Upper lobe of right lung (tissue), 1 donor: ENCODE measurements at places on chromosomes 6 and 20.

DNA sequence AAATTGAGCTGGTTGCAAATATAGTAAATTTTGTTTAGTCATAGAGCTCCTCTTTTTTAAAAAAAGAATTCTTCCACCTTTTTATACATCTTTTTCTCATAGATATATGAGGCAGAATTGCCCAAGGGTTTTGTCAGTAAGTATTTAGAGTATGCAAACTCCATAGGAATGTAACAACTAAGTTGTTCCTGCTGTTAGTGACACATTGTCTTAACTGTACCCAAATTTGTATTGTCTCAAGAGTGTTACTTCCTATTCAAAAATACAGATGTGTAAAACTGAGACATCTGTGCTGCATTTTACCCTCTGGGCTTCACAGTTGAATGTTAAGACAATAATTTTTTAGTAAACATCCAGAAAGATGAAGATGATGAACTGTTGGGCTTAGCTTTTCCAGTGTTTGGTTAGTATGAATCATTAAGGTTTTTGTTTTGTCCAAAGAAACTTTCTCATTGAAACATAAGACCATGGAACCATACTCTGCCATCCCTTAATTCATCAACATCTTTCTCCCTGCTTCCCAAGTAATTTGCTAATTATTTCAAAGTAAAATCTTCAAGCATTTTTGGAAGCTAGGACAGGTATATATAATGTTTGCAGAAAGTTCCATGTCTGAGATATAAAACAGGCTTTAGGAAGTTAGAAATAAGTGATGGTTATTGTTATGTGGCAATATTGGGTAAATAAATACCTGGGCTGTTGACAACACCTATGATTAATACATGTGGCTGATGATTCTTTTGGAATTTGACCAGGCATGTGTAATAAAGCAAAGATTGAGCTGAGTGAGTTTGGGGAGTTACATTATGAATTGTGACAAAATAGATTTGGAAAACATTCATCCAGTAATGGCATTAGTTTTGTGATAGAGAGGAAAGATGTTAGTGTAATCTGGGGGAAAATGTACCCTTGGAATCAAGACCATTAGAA is 11.2 kb downstream of the OGFRL1 start:
- DNase-seq: no peak

DNA sequence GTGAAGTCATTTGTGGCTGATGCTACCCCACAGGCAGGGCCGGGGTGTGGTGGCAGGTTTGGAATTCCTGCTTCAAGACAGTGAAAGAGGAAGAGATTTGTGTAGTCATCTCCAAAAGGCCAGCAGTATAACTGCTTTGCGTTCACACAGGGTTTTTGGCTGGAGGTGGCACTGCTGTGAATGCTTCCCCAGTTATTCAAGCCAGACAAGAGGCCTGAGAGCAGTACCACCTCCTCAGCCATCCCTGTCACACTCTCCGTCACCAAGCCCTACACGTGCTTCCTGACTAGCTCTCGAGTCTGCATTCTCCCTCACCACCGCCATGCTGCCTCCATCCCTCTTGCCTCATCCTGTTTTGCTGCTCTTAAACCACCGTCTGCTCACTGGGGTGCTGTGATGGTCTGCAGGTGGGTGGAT is 23.9 kb downstream of the ARMC2 start:
- no peak for DNase-seq

DNA sequence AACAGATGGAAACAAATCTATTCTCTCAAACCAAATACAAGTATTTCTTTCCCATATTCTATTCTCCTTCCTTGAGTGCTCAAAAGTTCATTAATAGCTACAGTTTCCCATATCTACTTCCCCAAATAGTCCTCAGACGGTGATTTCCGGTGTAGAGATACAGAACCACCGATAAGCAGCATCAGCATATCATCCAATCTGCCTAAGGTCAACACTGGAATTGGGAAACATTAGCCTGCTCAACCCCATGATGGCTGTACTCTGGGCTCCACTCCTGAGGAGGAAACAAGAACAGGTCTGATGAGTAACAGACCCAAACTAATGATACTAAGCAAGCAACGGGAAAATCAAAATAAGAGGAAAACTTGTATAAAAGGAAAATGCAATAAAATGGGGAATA is 115.6 kb downstream of the EPB41L2 start:
- DNase-seq: no peak

DNA sequence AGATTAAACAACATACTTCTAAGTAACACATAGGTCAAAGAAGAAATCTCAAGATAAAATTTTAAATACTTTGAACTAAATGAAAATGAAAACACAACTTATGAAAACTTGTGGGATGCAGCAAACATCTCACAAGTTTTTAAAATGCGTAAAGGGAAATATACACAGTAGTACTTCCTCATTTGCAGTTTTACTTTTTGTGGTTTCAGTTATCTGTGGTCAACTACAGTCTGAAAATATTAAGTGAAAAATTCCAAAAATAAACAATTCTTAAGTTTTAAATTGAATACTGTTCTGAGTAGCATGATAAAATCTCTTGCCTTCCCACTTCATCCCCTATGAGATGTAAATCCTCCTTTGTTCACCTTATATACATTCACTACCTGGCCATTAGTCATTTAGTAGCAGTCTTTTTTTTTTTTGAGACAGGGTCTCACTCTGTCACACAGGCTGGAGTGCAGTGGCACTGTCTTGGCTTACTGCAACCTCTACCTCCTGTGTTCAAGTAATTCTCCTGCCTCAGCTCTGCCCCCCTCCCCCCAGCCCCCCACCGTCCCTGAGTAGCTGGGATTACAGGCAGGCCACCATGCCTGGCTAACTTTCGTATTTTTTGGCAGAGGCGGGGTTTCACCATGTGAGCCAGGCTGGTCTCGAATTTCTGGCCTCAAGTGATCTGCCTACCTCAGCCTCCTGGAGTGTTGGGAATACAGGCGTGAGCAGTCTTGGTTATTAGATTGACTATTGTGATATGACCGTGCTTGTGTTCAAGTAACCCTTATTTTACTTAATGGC is 154.6 kb upstream of the AHI1 start:
- DNase-seq: no peak

DNA sequence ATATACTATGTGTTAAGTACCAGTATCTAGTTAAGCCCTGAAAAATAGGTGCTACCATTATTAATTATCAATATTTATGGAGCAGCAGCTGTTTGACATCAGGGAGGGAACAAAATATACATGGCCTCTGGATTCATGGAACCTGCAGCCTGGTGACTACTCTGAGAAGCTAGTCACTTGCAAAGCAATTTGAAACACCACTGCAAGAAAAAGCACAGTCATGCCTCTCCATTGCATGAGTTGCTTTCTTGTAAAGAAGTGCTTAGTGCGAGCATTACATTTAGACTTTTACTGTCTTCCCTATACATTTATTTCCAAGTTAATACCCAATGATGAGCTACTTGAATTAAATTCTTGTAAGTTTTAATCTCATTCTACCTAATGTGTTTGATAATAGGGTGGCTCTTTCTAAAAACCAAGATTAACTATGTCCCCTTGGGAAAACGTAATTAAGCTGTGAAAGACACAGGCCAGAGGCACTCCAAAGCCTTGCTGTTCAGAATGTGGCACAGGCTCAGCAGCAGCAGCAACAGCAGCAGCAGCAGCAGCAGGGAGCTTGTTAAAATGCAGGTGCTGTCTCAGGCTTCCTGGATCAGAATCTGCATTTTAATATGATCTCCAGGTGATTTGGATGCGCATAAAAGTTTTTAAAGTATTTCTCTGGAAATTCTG is 83.6 kb downstream of the PFDN4 start:
- no peak for DNase-seq

- no peak for DNase-seq
Observed at GRCh38 chr6:166507809-166508564, 78.5 kb downstream of the RAMACL start.

- no peak for DNase-seq
Observed at GRCh38 chr6:158376631-158377081, 64.4 kb downstream of the TULP4 start.

DNA sequence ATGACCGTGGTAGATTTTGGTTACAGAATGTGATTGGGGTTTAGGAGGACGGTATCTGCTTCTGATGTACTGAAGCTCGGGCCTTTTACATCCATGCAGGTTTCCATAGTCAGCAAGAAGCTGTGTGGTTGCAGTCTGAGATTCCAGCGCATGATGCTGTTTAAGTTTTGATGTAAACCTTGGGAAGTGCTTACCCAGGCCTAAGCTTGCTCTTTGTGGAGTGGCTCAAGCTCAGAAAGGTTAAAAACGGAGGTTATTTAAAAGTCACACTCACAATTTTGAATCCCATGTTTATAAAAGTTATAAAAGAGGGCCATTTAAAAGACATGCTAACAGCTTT is 121.4 kb downstream of the TIAM2 start:
- DNase-seq: no peak

GRCh38 chr6:150934380-150934779 is 68.9 kb downstream of the MTHFD1L start:
- no peak for DNase-seq
